CD4-positive, alpha-beta T cell treated with Interleukin-4 for 1 hour (primary cell): ENCODE measurements at places on chromosomes 3 and 15.

DNA sequence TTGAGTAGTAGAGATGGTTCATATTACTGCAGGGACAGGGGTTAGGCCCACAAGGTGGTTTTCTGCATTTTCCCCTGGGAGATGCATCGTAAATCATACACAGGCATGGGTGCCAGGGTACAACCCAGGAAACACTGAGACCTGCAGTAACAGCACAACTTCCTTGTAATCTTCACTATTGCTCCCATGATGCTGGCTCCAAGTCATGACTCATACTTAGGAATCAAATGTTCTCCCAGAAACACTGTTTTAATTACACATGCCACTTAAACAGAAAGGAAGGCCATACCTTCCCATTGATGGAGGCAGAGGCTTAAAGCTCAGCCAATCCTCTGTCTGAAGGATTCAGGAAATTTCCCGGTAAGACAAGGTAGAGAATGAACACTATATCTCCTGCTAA is 106.5 kb downstream of the ERC2 start:
- no peak for DNase-seq

- DNase-seq: no peak
Measured at GRCh38 chr3:134073583-134073945, 43.8 kb upstream of the SLCO2A1 start.

GRCh38 chr3:190019006-190019405 is 101.7 kb downstream of the P3H2 start:
- no peak for DNase-seq

DNA sequence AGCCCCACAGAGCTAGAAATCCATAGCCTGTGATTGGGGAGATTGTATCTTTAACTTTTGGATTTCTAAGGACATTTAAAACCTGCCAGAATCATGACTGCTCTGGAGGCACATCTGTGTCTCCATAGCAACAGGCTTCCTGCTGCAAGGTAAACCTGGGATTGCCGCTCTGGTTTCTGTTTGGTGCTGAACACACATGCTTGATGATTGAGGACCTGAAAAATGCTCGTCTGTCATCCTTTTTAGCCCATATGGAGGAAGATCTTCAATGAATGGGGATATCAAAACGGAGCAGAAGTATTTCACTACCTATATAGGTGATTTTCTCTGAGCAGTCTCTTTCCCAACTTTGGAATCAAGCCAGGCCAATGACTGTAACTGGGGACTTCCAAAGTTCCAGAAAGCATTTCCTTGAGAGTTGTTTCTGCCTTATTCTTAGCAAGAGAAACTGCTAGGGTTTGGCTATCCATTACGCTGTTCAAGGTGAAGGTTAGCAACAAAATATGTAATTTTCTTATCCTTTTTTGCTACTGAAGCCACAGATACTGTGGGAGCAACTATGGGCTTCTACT is 96.5 kb upstream of the TNIK start:
- DNase-seq: no peak

DNA sequence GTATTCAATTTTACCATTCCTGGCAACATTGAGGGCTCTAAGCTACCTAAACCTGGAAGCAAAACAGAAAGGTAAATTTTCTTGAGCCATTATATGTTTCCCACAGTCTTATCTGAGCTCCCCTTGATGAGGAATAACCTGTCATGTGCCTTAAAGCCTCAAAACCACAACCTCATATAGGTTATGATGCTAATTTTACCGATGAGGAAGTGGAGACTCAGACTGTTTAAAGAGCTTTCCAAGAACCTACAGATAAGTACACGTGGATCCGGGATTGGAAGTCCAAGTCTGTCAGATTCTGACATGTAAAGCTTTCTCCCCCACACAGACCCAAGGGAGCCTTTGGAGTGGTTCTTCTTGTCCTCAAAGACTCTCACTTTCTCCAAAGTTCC is 140.5 kb downstream of the SEMA6D start:
- DNase-seq: no peak

- no peak for DNase-seq
Measured at GRCh38 chr3:52367891-52368880, 52.1 kb downstream of the DNAH1 start.

DNA sequence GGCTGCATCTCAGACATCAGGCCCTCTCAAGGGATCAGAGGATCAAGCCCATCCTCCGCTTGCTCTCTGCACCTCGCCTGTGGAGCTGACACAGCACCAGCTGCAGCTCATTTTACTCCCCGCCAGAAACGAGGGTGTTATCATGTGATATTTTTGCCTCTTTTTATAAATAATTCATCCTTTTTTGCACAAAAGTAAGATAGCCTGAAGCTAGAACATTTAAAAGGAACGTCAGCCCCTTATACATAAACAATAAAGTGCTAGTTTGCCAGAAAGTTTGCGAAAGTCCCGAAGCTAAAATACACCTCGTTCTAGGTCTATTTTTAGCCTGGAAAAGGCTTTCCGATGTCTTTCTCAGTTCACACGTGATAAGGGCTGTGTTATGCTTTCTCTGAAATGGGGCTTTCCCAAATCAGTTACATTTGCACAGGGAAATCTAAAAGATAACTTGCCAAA is 9.6 kb upstream of the FAM174B start:
- no peak for DNase-seq

DNA sequence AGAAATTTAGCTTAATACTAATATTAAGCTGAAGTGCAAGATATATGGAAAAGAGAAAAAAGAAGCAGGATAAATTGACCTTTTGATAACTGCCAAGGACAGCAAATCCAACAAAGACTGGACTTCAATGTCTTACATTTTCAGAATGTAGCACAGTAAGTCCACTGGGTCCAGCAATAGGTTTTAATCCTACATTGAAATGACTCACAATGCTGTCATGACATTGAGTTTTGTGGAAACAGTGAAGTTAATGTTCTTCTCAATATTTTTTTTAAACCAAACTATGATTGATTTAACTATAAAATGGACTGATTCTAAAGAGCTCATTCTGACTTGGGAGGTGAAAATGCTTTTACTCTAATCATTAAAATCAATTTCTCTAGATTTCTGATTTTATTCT is 166.6 kb upstream of the ZNF717 start:
- no peak for DNase-seq

GRCh38 chr3:66224220-66224619 is 3.4 kb downstream of the SLC25A26 start:
- no peak for DNase-seq

GRCh38 chr15:69341356-69341755 is 42.6 kb downstream of the PAQR5 start:
- no peak for DNase-seq

GRCh38 chr15:49495993-49496753 is 73.1 kb downstream of the FGF7 start:
- no peak for DNase-seq

GRCh38 chr3:169699536-169700050 is 36.1 kb upstream of the MECOM start:
- no peak for DNase-seq

DNA sequence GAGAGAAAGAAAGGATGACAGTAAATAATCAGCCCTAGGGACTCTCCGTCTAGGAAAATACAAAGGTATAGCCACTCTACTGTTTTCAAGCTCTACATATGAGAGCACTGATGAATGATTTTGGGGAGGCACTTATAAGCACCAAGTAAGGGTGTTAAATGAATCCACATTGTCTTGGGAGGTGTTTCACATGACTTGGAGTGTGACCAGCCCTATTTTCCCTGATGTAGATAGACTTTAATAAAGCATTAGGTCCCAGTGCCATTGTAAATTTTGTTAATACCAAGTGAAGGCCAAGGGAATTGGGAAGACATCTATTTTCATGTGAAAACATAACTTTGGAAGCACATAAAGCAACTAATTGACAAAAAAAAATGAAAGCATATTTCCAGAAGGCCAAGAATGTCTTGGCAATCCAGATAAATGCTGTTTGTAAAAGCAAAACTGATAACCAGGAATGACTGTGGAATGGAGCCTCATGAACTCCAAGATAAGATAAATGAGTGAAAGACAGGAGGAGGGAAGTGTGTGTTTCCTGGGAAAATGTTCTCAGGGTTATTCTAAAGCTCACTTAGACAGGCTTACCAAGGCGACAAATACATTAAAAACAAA is 96.0 kb upstream of the MYZAP start:
- no peak for DNase-seq

DNA sequence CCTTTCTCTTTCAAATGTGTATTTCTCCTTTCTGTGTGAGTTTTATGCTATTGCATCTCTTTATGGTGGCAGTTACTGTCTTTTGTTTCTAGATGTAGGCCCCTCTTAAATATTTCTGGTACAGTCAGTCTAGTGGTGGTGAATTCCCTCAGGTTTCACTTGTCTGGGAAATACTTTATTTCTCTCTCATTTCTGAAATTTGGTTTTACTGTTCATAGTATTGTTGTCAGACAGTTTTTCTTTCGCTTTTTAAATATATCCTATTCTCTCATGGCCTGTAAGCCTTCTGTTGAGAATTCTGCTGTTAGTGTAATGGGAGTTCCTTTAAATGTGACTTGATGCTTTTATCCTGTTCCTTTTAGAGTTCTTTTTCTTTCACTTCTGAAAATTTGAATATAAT is 874.0 kb downstream of the PLOD2 start:
- no peak for DNase-seq

- no peak for DNase-seq
Measured at GRCh38 chr15:91886878-91887277, 33.4 kb downstream of the SLCO3A1 start.

DNA sequence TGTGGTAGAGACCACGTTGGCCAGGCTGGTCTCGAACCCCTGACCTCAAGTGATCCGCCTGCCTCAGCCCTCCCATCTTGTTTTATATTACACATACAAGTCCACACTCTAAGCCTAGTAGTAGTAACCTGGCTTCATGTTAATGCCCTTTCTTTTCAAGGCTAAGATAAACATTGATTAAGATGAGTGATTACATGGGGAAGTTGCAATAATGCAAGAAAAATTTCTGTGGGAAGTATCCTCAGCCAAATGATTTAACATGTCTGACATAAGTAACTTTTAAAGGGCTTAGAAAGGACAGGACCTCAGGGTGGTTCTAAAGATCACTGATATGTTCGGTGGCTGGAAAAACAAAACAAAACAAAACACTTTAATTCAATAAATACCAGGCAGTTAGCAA is 72.1 kb downstream of the SFMBT1 start:
- DNase-seq: no peak

GRCh38 chr3:133452641-133453319 is 52.9 kb downstream of the BFSP2 start:
- DNase-seq: no peak

DNA sequence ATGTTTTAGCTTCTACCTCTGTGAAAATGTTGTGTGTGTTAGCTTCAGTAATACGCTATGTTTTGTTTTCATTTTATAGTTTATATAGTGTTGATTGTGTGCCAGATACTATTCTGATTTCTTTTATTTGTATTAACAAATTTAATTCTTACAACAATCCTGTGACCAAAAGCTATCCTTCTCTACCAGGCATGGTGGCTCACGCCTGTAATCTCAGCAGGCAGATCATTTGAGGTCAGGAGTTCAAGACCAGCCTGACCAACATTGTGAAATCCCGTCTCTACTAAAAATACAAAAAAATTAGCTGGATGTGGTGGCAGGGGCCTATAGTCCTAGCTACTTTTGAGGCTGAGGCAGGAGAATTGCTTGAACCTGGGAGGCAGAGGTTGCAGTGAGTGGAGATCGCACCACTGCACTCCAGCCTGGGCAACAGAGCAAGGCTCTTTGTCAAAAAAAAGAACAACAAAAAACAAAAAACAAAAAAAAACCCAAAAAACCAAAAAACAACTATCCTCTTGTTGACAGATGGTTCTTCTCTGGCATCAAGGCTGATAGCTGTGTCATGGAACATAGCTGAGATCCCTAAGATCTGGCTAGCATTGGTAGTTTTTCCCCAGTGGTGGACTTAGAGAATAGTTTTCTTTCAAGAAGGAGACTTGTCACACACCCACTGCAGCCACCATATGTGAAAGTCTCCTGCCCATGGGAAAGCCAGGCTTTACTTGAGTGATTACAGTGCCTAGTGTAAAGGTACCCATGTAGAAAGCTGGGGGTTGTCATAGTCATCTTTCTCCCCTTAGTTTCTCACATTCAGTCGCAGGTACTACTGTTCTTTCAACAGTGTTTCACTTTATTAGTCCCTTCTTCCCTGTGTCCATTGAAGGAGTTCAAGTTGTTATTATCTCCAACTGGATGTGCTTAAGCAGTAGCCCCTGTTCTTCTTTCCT is 116.5 kb downstream of the UBE2E2 start:
- DNase-seq: no peak

GRCh38 chr3:64157150-64158035 is 67.9 kb downstream of the PRICKLE2 start:
- no peak for DNase-seq

DNA sequence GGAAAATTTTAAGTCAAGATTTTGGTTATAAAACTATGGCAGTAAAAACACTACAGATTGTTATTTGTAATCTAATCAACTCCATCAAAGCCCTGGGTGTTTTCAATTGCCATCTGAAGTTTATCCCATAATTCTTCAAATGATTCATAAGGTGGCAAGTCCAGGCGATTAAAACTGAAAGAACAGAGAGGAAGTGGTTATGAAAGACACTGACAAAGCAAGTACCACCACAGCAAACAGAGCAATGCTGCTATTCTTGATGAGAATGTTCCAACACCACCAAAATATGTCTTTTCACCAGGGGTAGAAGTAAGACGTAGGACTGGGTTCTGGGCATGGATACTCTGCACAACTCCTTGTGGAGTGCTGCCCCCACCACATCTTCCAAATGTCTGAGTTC is 86.9 kb upstream of the PRTG start:
- DNase-seq: no peak

GRCh38 chr15:90860450-90860849 is 7.9 kb upstream of the FURIN start:
- no peak for DNase-seq

DNA sequence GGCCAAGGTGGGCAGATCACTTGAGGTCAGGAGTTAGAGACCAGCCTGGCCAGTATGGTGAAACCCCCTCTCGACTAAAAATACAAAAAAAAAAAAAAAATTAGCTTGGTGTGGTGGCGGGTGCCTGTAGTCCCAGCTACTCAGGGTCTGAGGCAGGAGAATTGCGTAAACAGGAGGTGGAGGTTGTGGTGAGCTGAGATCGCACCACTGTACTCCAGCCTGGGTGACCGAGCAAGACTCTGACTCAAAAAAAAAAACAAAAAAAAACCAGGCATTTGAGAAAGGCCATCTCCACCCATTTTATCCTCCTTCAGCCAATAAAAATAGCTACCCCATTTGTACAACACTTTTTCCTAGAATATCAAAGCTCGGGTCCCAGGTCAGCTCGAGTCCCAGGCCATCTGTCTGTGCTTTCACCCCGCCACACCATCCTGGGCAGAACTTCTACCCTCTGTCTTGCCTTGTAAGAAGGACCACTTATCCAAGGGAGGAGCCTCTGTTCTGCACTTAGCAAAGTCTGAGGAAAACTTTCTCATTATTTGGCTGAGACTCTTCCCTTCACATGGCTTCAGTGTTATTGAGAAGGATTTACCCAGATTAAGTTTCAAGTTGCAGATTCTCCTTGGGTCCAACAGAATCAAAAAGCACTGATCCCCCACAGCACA is 99.1 kb downstream of the MESD start:
- DNase-seq: no peak

GRCh38 chr15:51322621-51323296 is 15.6 kb downstream of the CYP19A1 start:
- DNase-seq: peak; percentile 27

- peak; percentile 22 for DNase-seq
Measured at GRCh38 chr3:48716508-48716981, 476 bp downstream of the IP6K2 start.
